ENCODE measurements at places on chromosomes 4 and X.

DNA sequence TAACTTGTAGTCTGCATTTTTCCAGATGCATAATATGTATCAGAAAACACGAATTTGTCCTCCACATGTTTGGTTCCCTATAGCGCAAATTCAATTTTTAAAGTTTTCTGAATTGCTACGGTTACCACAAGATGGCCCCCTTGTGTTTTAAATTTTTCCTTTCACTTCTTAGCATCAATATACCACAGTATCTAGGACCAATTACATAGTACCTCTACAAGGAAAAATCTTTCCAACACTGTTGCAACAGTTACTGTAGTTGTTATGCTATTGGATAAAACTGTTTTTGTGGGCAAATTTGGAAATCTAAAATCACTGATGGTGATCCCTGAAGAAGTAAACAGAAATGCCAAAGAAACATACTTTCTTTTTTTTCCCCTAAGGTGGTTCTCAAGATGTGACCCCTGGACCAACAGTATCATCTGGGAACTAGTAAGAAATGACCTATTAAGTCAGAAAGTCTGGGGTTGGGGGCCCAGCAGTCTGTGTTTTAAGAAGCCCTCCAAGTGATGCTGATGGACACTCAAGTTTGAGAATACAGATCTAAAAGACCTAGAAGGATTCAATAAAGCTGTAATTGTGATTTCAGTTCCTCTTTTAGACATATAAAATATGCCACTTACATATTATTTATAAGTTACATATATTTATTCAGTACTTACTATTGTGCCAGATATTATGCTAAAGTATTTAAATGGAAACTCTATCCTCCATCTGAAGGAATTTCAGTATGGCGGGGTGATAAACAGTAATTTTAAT lies 3.1 kb downstream of the ZGRF1 start:
- no peak for DNase-seq

GRCh38 chrX:73668779-73669178 lies 105.8 kb downstream of the CHIC1 start:
- no peak for DNase-seq

- DNase-seq = no peak
These were observed 11.9 kb downstream of the AR start for GRCh38 chrX:67555578-67556203.

- DNase-seq = no peak
These were observed 19.0 kb upstream of the GPC4 start for GRCh38 chrX:133434197-133434820.

- no peak for DNase-seq
These were observed 281.5 kb upstream of the DKK2 start for GRCh38 chr4:107317611-107318010.

DNA sequence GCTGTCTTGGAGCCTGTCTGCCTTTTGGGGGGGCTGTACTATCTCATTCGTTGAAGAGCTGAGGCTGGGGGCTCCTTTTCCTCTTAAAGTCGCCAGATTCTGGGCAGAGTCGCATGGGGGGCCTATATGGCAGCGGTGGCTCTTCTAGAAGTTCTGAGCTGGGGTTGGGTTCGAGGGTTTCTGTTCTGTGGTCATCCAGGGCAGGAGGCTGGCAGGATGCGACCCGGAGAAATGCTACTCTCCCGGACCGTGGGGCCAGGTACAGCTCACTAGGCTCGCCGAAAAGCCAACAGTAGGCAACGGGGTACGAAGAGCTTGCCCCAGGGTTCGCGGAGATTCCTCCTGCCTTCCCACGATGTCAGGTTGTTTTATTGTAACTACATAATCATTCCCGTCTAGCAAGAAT lies 1.9 kb upstream of the CITED1 start:
- no peak for DNase-seq

GRCh38 chr4:101289306-101289705 lies 58.0 kb downstream of the PPP3CA start:
- no peak for DNase-seq

- DNase-seq = no peak
These were observed 133.4 kb downstream of the OPHN1 start for GRCh38 chrX:68299898-68300297.

Data from SHP77 (cell line).